ENCODE measurements at places on chromosomes 5 and 9. TPM values are rescaled to one million over a fixed set of nuclear protein-coding genes. Genes with fewer than 3 reads are reported as not detected.

The FBXL7 gene
- total RNA-seq: 7.3 TPM

The RUSC2 gene
- 26.2 TPM for total RNA-seq

The IL3 gene
- total RNA-seq: not detected

The PGM5 gene
- 0.86 TPM for total RNA-seq

The ABCA2 gene
- 52.2 TPM for total RNA-seq

The CYFIP2 gene
- total RNA-seq: 1.4 TPM

The LEAP2 gene
- not detected for total RNA-seq

The PLAC8L1 gene
- total RNA-seq: not detected

The INSL6 gene
- not detected for total RNA-seq

The FAM221B gene
- not detected for total RNA-seq

All from myometrial cell (primary cell).